ENCODE measurements at places on chromosomes 6 and 20. TPM values are rescaled to one million over a fixed set of nuclear protein-coding genes. Genes with fewer than 3 reads are reported as not detected.

BANF2 gene
- total RNA-seq, result not detected

MOXD1 gene
- total RNA-seq, result 78.8 TPM

FAXC gene
- 0.54 TPM for total RNA-seq

NHLRC1 gene
- 3.0 TPM for total RNA-seq

GLP1R gene
- not detected for total RNA-seq

COL21A1 gene
- 29.5 TPM for total RNA-seq

CALHM6 gene
- 1.6 TPM for total RNA-seq

SLC35D3 gene
- total RNA-seq, result not detected

LINC00237 gene
- total RNA-seq, result not detected

B3GAT2 gene
- total RNA-seq, result not detected

PCSK2 gene
- total RNA-seq, result not detected

FERMT1 gene
- total RNA-seq, result 8.8 TPM

ARMH2 gene
- not detected for total RNA-seq

FRK gene
- total RNA-seq, result 2.0 TPM

CD24 gene
- total RNA-seq, result 4.5 TPM

SMOC2 gene
- total RNA-seq, result not detected

PSORS1C1 gene
- 7.0 TPM for total RNA-seq

SLC17A3 gene
- total RNA-seq, result 1.1 TPM

DPPA5 gene
- not detected for total RNA-seq

SLC17A1 gene
- total RNA-seq, result not detected

TRIM31 gene
- not detected for total RNA-seq

MUC22 gene
- not detected for total RNA-seq

SLC22A23 gene
- 7.8 TPM for total RNA-seq

WFDC13 gene
- total RNA-seq, result not detected

SPDEF gene
- not detected for total RNA-seq

PSORS1C2 gene
- not detected for total RNA-seq

SLC32A1 gene
- not detected for total RNA-seq

HLA-DRA gene
- total RNA-seq, result 0.45 TPM

METTL24 gene
- 0.09 TPM for total RNA-seq

BCAS1 gene
- 2.3 TPM for total RNA-seq

ADGB gene
- total RNA-seq, result not detected

DNMT3B gene
- 1.1 TPM for total RNA-seq

UBD gene
- total RNA-seq, result not detected

ERVFRD-1 gene
- total RNA-seq, result not detected

SOBP gene
- total RNA-seq, result 7.4 TPM

CGA gene
- total RNA-seq, result not detected

ELOVL4 gene
- total RNA-seq, result 6.4 TPM

TRIM10 gene
- total RNA-seq, result not detected

SUPT3H gene
- total RNA-seq, result 10.6 TPM

SIRPB2 gene
- not detected for total RNA-seq

CCDC170 gene
- 0.82 TPM for total RNA-seq
